ENCODE measurements at places on chromosomes 3 and 15.
A peak's percentile ranks its signal among the peaks of the same experiment; 100 is the strongest.

DNA sequence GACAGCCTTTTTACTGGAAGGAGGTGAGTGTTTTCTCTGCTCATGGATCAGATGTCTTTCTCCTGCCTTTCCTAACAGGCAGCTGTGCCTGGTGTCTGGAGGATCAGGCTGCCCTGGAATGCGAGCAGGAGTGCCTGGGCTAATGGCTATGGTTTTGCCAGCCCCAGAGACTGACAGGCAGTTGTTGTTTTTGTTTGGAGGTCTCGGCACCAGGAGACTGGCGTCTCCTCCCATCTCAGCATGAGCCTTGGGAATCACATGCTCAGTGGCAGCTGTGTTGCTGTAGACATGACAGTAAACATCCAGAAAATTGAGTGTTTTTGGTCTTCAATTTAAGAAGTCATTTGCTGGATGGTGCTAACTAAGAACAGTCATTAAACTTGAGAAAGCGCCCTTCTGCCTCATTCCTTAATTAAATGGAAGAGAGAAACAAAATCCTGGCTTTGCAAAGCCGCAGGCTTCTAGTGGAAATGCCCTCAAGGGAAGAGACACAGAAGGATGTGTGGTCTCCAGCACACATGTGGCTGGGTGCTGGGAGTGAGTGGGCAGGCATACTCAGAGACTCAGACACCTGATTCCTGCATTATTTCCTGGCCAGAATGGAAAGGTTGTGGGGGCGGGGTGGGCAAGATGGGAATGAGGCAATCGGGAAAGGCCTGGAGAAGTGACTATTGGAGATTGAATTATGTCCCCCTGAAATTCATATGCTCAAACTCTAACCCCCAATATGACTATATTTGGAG is 97.0 kb upstream of the NMNAT3 start:
- no peak for DNase-seq

- DNase-seq: no peak
These were observed 28.1 kb upstream of the CCR2 start for GRCh38 chr3:46325645-46326300.

DNA sequence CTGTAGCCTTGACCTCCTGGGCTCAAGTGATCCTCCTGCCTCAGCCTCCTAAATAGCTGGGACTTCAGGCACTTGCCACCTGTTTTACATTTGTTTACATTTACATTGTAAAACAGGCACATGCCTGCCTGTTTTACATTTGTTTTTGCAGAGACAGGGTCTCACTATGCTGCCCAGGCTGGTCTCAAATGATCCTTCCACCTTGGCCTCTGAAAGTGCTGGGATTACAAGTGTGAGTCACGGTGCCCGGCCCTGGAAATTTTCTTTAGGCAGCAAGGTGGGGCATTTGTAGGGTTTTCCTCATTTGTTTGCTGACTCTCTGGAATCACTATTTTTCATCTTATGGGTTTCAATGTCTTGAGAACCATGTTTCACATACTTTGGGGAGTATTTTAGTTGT is 25.0 kb downstream of the PIF1 start:
- DNase-seq: no peak

GRCh38 chr3:191244242-191244867 is 45.3 kb downstream of the OSTN start:
- DNase-seq: no peak

DNA sequence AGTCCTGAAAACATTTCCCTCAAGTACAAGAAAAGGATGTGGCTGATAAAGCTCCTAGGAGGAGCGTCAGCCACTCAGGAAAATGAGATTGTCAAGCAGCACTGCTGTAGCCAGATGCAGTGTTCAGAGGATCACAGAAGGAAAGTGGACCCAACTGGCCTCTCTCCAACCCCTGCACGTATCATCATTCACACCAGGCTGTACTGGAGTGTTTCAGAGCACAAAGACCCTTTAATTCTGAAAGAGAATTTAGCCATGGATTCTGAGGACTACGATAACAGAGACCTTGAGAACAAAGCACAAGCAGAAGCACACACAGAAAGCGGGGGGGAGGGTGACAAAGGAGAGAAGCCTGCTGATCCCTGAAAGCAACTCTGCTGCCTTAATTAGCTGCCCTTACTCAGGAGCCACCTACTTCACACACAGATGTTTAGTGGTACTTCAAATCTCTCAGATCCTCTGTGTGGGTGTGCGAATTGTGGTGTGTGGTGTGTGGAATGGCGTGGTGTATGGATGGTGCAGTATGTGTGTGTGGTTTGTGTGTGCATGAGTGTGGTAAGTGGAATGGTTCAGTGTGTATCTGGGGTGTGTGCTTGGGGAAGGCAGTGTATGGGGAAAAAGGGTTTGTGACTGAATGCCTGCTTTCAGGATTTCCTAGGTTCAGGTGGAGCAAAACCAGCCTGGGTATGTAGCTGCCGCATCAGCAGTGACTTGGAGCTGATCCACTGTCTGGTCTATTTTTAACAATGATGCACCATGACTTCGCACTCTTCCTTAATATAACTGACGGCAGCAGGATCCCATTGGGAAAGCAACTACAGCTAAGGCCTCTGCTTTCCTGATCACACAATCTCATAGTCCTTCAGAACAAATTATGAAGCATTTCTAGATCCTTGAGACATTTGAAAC is 192.5 kb downstream of the RSL24D1 start:
- DNase-seq: no peak

DNA sequence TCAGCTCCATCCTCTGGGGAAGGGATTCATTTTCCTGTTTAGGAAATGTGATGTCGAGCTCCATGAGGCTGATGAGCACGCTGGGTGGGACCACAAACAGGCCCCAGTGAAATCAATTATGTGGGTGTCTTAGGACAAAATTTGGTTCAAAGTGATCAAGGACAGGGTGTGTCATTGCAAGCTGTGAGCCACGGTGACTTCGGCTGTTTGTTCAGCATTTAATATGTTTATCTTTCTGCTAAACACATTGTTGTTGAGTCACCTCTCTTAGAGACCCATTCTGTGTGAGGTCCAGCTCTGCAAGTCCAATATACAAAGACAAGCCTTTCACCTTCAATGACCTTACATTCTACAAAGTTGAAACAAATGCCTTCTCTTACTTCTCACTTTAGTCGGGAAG is 41.3 kb downstream of the SSR3 start:
- DNase-seq: no peak

- no peak for DNase-seq
These were observed 121.6 kb downstream of the OPA1 start for GRCh38 chr3:193714523-193715137.

DNA sequence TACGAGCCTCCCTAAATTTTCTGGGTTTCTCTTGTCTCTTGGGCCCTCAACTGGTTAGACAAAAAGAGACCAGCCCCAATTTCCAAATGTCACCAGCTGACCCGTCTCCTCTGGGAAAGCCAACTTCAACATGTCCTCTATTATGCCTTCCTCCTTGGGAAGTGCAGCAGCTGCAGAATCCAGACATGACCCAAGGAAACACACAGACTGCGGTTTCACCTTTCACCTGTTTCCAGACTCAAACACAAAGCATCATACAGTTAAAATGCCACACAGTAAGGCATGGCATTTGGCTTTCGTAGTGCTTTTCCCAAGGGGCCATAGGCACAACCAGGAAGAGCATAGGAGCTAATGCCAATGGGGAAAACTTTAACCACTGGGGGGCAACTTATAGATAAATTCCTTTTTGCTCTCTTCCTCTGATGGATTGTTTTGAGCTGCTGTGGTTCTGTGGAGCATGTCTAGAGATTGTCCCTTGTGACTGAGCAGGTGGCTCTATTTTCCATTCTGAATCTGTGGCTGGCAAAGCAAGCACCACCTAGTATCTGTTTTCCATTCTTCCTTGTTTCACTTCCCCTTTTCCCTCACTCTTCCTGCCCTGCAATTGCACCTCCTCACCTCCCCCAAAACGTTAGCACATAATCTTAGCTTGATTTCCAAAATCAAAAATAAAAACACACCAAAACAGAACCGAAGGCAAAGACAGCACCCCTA is 49.3 kb downstream of the HHLA2 start:
- no peak for DNase-seq

GRCh38 chr15:58604455-58604923 is 145.0 kb downstream of the ADAM10 start:
- DNase-seq: no peak

DNA sequence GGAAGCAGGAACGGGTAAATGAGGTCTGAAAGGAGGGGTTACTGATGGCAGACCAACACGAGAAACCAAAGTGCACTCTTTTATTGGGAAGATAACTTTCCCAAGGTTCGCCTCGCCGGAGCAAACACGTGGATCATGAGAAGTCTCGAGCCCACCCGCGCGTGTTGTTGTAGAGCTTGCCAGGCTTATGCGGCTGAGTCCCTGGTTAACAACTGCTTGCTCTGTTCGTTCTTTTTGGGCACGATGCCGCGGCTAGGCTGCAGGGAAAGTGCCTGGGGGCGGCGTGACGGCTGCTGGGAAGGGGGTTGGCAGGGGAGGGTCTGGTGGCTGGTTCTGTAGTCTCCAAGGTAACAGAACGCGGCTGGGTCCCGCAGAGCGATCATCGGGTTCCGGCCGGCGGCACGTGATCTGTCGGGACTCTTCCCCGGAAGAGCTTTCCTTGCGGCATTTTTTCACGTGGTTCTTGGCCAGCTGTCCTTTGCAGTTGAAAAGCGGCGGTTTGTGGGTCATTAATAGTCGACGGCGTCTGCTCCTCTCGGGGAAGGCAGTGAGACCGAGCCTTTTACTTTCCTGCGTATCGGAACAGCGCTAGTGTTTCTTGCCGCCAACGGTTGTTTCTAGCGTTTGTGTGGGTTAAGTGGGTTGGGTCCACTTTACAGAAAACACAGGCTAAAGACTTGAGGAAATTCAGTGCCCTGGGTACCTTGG is 1.5 kb downstream of the MGA start:
- peak; percentile 77 for DNase-seq

DNA sequence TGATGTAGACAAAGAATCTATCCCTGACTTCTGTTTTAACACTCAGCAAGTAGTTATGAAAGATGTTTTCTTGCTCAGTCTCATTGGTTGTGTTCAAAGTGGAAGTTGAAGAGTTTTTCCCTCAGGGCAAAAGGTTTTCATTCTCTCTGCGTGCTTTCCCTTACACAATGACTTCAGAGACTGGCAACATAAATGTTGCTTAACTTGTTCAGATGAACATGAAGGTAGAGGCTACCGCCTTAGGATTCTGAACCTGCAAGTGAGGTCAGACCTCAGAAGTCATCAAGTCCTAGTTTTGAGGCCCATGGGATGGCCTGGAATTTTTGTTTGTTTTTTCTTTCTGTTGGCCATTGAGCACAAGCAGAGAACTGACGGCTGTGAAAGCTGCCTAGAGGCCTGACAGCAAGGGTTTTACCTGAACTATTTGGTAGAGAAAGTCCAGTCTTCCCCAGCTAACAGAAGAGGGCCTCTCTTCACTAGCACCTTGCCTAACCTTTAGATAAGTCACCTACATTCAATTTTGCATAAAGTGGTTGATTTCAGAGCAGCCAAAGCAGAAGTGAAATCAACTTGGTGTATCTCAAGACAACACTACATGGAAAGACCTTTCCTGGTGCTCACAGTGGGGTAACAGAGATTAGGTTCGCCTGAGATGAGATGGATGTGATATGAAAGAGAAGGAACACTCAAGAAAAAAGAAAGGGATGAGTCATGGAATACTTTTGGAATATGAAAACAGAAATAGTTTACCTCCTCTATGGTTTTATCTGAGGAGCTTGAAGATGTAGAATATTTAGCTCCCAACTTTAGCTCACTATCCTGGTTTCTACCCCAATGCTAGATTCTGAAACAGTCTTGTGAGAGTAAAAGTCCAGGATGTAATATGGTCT is 53.6 kb upstream of the AP4E1 start:
- no peak for DNase-seq

- no peak for DNase-seq
These were observed 107.9 kb downstream of the FMN1 start for GRCh38 chr15:33086500-33087121.

DNA sequence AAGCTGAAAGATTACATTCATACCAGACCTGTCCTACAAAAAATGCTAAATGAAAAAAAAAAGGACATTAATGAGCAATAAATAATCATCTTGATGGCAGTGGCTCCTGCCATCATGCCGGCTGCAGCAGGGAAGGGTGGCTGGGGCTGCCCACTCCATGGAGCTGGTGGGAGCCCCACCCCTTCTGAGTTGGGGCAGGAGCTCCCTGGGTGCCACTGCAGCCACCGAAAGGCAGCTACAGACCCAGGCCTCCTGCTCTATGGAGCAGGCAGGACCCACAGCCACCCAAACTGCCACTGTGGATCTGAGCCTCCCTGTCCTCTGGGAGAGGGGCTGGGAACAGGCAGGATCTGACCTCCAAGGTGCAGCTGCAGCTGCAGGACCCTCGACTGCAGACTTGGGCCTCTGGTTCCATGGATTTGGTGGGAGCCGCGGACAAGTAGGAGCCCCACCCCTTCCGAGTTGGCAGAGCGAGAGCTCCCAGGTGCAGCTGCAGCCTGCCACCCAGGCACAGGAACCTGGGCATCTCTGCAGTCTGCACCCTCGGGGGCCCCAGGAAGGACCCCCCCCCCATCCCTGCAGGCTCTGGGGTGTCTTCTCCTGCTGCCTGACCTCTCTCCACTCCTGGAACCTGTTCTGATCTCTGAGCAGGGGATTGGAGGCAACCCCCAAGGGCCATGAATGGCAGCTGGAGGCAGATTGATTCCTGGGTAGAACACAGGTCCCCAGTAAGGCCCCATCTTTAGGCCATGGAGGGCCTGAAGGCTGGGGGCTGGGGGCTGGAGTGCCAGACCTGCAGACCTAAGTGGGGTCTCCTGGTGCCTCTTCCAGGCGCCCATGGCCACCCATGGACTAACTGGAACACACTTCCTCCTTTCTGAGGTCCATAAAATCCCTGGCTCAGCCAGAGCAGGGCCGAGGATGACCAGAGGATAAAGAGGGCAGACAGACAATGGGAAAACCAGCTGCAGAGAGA is 70.4 kb upstream of the TTC14 start:
- DNase-seq: no peak

DNA sequence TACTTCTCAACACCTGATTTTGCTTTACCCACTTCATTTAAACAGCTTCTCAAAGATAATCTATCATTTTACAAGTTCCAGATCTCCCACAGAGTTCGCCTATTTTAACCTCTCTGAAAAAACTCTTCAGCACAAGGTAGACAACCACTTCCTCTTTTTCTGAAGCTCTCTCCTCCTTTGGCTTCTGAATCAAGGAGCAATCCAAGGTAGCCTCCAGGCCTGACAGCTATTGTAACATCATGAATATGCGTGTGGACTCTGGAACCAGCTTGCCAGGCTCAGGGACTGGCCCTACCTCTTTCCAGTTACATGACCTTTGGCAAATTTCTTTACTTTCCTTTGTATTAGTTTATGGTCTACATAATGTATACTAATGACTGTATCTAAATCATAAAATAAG is 405.9 kb upstream of the ZNF385D start:
- DNase-seq: no peak

GRCh38 chr15:25797936-25798901 is 64.9 kb downstream of the ATP10A start:
- no peak for DNase-seq

GRCh38 chr3:64009528-64009927 is 13.8 kb downstream of the PSMD6 start:
- DNase-seq: no peak

GRCh38 chr15:65376767-65377104 is 1.1 kb downstream of the IGDCC3 start:
- no peak for DNase-seq
